ENCODE measurements at places on chromosomes 13 and 19.

- no peak for DNase-seq
These were observed 531.3 kb downstream of the RFC3 start for GRCh38 chr13:34349091-34349722.

DNA sequence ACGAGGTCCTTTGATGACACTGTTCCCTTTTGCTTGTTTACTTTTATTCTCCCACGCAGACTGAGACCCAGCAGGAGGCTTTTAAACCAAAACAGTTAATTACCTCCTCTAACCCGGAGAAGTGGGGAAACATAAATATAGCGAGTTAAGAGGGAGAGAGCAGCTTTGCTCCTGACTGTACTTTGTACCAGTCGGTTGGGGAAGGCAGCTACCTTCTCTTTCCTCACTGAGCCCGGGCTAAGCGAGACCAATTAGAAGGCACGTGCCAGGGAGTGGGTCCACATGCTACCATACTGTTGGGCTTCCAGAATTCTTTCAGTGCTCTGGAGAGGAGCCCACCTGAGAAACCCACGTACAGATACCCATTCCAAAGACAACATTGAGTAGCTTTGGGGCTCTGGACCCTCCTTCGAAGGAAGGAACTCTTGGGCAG, 124.2 kb downstream of the ZIC5 start:
- DNase-seq, result no peak

- DNase-seq, result no peak
These were observed 3.4 kb downstream of the LRCH1 start for GRCh38 chr13:46556418-46556779.

- DNase-seq, result no peak
These were observed 3.5 kb downstream of the PTPRS start for GRCh38 chr19:5337126-5337525.

DNA sequence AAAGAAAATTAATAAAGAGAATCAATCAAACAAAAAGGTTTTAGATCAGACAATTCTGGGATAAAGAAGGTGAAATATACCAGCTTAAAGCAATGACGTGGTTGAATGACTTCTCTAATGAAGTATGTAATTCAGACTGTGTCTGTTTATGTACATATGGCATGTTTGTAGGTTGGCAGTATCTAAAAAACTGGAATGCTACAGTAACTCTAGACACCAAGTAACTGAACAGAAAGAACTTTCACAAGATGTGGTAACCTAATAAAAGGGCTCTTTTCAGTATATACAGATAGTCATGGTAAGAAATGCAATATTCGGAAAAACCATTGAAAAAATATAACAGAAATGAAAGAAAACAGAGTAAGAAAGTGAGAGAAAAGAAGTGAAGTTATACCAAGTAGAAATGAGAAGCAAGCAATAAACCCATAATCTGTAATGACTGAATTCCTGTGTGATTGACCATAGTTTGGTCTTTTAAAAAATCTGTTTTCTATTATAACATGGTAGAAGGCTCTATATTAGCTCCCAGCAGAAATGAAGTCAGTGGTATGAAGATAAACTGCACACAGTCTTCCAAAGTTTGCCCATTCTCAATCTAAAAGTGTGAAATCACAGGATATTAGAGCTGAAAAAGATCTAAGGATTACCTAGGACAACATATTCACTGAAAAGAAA, 31.4 kb downstream of the ELF1 start:
- no peak for DNase-seq

DNA sequence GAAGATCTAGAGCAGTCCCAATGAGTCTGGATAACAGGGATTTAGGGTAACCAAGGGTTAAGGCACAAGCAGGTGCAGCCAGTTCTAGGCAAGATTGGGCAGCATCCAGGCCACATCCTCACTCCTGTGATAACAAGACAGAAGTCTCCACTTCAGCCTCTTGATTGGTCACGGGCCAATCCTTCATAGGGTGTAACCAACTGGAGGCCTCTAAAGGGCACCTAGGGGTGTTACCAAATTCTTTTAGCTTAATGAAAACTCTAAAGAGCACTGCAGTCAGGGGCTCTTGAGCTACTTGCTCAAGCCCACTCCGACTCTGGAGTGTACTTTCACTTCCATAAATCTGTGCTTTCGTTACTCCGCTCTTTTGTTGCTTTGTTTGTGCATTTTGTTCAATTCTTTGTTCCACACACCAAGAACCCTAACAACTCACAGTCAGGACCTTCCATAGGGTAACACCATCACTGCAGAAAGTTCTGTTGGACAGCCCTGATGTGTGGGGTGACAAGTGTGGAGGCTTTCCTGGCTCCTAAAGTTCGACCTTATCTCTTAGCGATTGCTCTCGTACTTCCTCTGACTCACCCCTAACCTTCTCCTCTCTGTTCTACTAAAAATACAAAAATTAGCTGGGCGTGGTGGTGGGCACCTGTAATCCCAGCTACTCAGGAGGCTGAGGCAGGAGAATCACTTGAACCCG, 36.1 kb downstream of the ZSWIM9 start:
- DNase-seq, result no peak

DNA sequence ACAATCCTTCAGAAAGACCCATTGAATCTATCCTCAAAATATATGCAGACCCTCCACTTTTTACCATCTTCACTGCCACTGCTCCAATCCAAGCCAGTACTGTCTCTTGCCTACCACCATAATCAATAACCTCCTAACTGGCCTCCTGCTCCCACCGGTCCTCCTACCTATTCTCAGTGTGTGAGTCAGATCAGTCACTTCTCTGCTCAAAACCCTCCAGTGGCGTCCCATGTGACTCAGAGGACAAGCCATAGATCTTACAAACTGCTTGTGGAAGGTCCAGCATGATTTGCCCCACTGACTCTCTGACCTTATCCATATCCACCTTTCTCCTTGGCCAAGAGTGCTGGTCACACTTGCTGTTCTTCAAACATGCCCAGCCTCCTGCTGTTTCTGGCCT, 23.4 kb upstream of the MBNL2 start:
- no peak for DNase-seq

GRCh38 chr13:108156749-108157148, 58.6 kb downstream of the LIG4 start:
- no peak for DNase-seq

Measured in T-helper 9 cell (primary cell).